ENCODE measurements at places on chromosomes 13 and 19.

DNA sequence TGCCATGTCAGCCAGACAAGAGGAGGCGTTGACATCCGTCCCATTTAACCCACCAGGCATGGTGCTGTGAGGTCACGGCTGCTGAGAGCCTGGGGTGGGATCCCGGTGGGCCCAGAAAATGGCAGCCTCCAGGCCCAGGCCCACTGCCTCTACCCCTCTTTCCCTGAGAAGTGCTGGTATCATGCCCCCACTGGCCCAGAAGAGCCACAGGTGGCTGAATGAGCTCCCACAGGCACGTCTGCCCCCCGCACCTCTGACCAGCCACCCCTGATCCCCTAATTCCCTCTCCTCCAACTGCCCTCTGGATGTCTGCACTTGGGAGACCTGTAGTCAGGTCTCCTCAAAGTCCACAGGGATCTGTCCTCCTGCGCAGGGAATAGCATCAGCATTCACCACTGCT, 37.3 kb upstream of the KCTD15 start:
- no peak for DNase-seq

GRCh38 chr13:19601749-19602725, 31.4 kb upstream of the MPHOSPH8 start:
- no peak for DNase-seq

DNA sequence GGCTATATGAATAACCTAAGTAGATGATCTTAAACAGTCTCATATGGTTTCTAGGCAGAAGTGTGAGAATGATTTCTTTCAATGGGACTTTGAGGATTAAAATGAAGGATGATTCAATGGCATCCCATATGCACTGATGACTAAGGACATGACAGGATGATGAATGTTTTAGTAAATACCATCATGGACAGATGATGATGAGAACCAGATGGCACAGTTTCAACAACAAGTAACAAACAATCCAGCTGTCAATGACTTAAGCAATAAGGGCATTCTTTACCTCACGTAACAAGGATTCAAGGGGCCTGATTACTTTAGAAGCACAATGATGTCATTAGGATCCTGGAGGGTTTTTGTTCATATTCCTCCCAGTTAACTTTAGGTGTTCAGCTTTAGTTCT, 2678.4 kb downstream of the PCDH9 start:
- DNase-seq = no peak

DNA sequence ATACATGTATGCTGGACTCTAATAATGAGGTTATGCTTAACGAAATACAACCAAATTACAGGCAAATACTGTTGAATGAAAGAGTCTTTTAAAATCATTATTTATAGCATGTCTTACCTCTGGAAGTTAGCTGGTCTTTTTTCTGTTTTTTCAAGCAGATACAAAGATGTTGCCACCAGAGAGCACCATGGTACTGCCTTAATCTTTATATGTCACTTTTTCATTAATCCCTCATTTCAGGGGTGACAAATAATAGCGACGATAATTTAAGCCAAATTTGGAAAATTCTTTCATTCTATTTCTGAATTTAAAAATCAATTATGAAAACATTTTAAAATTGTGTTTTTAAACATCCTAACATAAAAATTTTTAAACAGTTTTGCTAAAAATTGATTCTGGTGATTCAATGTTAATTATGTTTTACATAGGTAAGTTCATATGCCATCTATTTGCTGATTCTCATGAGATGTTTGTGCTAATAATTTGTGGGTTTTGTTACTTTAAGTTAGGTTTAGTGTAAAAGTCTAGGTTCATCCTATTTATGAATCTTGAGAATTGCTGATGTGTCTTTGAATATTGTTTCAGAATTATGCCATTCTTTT, 379.3 kb upstream of the SGCG start:
- DNase-seq = no peak

- DNase-seq = no peak
Measured at GRCh38 chr13:25598421-25598820, 226.6 kb downstream of the ATP8A2 start.

DNA sequence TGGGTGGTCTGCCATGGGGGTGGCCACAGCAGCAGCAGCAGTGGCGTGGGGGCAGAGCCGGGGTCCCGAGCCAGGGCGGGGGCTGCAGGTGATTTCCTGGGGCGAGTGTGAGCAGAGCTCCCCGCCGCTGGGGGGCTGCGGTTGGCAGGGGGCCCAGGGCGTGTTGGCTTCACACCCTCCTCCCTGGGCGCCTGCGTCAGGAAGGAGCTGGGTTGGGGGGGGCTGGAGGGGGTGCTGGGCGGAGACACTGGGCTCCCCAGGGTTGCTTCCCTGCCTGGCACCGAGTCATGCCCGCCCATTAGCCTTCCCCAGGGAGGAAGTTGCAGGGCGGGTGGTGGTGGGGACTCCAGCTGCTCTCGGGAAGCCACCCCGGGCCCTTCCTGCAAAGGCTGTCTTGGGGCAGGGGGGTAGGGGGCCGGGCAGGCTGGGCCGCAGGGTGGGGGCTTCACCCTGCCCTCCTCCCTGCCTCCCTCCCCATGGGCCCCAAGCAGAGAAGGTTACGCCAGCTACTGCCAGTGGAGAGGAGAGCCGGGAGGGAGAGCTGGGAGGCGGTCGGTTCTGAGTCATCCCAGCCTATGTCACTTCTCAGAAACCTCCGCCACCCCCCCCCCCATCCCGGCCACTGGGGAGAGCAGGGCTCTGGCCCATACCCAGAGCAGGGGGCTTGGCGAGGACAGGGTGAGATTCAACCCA, 4.6 kb downstream of the MIDN start:
- DNase-seq = peak; percentile 39

DNA sequence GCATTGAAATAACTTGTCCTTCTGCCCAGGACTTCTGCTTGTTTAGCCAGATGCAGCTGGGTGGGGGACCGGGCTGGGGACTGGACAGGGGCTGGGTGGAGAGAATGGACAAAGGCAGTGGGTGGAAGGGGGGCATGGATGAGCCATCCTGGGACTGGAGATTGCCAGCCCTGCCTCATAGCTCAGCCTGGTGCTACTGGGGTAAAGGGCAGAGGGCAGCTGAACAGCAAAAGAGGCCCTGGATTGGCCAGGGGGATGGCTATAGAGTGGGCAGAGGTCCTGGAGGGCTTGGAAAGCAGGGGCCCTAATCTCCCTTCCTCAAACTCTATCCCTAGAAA, 17.7 kb upstream of the PLAUR start:
- no peak for DNase-seq

DNA sequence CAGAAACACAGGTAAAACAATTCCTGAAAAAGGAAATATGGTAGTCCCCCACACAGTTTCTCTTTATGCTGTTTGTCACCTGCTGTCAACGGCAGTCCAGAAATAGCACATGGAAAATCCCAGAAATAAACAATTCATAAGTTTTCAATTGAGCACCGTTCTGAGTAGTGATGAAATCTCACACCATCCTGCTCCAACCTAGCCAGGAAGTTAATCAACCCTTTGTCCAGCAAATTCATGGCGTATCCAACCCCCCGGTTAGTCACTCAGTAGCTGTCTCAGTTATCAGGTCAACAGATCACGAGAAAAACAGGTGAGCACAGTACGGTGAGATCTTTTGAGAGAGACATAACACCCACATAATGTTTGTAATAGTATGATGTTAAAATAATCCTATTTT, 74.2 kb downstream of the TUBGCP3 start:
- DNase-seq = no peak

DNA sequence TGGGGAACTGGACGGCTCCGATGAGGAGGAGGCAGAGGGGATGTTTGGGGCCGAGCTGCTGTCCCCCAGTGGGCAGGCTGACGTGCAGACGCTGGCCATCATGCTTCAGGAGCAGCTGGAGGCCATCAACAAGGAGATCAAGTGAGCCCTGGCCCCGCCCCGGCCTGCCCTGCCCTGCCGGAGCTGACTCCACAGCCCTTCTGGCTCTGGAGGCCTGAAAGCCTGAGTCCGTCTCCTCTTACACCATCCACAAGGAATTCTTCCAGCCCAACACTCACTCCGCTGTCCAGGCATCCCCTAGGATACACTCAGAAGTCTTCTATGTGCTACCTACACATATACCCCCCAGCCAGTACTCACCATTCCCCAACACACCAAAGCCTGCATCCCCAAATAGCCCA, 17.4 kb downstream of the PPFIA3 start:
- no peak for DNase-seq

GRCh38 chr13:26377038-26377437, 123.1 kb downstream of the CDK8 start:
- DNase-seq = peak; percentile 8

DNA sequence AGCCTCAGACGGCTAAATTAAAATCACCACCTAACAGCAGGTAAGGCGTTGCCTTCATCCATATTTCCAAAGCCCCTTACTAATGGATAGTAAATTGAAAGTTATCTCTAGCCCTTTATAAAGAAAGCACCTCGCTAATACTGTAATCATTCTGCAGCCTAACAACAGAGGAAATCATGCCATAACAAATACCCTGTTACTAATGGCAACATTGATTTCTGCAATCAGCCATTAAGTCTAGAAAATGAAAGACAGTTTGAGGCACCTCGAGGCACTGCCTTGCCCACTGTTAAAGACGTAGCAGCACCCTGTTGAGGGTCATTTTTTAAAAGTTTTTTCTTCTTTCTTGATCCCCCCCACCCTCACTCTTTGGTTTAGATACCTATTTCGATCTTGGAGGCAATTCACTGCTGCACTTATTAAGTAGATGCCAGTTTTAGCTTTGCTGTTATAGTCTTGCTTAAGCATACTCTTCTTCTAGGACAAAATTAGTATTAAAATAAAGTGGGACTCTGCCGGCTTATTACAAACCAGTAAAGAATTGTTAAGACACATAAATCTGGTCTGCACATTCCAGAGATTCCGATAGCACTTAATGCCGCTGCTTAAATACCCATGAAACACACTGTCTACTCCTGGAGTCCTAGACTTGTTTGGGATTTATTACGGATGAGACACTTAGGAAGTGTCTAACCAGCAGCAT, 74.8 kb downstream of the ZNF536 start:
- DNase-seq = no peak

DNA sequence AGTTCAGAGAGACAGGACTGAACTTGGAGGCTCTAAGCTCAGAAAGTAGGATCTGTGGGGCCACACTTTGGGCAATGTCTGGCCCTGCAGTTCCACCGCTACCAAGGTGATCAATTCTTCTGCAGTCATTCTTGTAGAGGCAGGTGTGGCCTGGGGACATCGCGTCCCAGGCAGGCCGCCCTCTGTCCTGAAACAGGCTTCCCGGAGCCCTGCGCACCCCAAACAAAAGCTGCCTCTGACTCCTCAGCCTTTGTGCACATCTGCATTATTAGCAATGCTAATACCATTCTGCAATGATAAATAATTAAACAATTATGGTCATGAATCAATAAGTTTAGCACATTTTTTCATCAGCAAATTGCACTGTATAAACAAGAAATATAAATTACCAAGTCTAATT, 160.2 kb downstream of the URI1 start:
- no peak for DNase-seq

- DNase-seq = no peak
Measured at GRCh38 chr19:17112700-17113099, 37.1 kb downstream of the MYO9B start.

DNA sequence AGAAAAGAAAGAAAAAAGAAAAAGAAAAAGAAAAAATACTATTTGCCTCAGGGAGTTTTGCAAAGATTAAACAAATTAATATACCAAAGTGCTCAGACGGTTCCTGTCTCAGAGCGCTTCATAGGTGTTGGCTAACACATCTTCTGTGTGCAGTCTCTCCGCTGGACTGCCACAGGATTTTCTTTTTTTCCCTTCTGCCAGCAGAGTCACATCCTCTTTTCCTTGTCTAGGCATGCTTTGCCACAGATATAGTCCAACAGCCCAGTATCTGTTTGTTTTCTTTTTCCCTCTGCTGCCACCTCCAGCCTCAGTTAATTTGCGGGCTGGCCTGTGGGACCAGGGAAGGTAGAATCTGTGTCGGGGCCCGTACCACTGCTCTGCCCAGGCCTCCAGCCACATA, 3.4 kb upstream of the URAD start:
- DNase-seq = no peak

DNA sequence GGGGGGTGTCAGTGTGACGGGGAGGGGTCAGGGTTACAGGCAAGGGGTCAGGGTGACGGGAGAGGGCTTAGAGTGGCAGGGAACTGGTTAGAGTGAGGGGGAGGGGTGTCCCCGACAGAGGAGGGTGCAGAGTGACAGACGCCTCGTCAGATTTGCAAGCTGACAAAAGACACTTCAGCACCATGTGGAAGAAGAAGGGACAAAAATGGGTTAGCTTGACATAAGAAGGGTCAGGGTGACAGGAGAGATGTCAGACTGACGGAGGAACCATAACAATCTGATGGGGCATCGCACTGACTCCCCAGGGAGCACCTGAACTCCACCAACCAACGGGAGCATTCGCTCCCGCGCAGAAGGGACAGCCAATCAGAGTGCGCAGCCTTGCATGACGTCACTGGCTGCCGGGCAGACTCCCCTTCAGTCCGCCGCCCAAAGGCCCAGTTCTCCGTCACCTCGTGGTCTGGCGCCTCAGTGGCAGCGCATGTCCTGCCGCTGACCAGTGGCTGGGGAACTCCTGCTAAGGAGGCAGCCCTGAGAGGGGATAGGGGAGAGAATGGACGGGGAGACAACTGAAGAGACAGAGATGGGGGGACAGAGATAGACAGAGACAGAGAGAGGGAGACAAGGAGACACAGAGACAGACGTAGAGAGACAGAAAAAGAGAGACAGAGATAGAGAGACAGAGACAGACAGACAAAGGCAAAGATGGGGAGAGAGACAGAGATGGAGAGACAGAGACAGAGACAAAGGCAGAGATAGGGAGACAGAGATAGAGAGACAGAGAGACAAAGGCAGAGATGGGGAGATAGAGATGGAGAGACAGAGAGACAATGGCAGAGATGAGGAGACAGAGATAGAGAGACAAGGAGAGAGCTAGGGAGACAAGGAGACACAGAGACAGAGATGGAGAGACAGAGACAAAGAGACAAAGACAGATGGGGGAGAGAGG, 30.2 kb downstream of the C19orf81 start:
- DNase-seq = peak; percentile 26

- DNase-seq = no peak
Measured at GRCh38 chr13:112636401-112636975, 48.5 kb upstream of the TUBGCP3 start.

- DNase-seq = no peak
Measured at GRCh38 chr13:19592657-19593180, 31.4 kb upstream of the TPTE2 start.

DNA sequence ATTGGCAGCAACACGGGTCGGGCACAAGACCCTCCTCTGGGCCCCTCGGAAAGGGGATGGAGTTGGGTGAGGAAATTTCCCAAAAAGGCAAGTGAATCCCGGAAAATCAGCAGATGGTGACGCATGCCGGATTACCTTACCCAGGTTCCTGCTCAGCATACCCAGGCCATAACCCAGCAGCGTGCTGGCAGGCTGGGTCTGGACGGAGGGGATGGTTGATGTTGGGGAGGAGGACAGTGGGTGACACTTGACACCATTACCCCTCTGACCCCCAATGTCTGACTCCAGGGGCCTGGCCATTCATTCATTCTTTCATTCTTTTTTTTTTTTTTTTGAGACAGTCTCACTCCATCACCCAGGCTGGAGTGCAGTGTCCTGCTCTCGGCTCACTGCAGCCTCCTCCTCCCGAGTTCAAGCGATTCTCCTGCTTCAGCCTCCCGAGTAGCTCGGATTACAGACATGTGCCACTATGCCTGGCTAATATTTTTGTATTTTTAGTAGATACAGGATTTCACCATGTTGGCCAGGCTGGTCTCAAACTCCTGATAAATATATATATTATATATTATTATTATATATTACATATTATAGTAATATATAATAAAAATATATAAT, 799 bp downstream of the PVR start:
- peak; percentile 24 for DNase-seq

- DNase-seq = no peak
Measured at GRCh38 chr13:77909827-77910226, 8.8 kb downstream of the EDNRB start.
